ENCODE measurements at places on chromosomes 4 and X.

- no peak for DNase-seq
These were observed 19.4 kb downstream of the TET2 start for GRCh38 chr4:105166066-105166465.

DNA sequence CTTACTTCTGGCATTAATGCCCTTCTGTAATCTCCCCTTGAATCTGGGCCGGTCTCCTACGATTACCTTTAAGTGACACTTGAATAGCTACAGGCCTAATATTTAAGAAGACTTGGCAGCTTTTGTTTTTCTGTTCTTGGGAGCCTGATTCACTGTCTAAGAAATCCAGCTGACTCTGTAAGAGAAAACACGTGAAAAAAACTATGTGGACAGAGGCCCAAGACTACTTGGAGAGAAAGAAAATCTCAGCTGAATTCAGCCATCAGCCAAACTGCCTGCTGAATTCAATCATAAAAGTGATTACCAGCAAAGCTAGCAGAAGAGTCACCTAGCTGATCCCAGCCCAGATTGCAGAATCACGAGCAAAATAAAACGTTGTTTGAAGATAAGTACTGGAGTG lies 521.2 kb downstream of the MID1IP1 start:
- no peak for DNase-seq

DNA sequence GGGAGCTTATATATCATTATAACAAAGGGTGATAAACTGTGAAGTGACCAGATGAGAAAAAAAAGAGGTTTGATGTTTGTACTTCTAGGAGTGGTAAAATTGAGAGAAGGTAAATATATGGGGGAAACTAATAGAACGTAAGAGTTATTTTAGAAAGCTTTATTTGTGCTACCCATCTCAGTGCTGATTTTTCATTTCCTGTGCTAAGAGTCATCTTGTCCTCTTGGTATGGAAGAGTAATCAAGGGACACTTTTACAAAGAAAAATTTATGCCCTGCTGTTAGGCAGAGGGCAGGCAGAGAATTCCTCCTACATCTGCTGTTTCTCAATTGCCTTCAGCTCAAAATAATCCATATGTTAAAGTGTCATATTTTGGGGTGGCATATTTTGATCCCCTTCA lies 49.6 kb upstream of the BMP2K start:
- no peak for DNase-seq

- DNase-seq, result no peak
These were observed 997.4 kb upstream of the PRKX start for GRCh38 chrX:4710618-4711433.

DNA sequence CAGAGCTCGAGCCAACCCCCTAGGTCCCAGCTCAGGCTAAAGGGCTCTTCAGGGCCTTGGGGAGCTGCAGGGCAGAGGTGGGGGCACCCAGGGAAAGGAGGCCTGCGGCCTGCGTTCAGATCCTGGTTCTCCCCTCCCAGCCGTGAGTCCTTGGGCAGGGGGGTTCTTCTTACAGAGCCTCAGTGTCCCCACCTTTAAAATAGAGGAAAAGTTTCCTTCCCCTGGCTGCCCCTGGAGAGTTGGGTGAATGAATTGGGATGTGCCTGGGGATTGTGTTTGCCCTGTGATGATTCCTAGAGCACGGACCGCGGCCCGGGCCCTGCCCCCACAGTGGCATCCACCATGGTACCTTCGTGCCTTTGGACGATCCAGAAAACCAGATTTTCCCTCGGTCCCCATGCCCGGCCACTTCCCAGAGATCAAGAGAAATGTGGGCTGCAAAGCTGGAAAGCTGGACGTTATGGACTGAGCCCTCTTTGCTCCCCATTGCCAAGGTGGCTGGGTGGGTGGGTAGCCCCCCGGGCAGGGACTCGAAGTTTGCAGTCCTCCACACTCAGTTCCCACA lies 11.4 kb downstream of the HTRA3 start:
- DNase-seq, result no peak

DNA sequence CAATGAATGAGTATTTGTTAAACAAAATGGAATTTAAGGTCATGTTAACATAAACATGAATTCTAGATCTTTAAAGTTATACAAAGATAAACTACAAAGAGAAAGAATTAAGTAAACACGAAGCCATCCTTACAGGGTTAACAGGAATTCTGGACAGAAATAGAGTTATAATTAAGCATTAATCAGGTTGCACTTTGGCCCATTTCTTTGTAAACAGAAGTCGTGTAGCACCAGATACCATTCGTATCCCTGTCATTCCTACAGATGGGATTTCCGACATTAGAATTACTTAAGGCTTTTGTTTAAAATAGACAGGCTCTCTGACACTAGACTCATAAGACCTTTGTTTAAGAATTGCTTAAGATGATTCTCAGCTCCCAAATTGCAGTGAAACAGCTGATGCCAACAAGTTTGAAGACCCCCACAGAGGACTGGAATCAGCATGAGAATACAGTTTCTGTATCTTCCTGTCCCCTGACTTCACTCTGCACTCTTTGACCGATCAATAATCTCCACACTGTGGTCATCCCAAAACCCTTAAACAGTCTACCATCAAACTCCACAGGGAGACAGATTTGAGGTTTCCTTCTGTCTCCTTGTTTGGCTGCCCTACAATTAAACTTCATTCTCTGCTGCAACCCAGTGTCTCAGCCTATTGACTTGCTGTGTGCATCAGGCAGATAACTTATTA lies 22.3 kb upstream of the TMEM150C start:
- no peak for DNase-seq

DNA sequence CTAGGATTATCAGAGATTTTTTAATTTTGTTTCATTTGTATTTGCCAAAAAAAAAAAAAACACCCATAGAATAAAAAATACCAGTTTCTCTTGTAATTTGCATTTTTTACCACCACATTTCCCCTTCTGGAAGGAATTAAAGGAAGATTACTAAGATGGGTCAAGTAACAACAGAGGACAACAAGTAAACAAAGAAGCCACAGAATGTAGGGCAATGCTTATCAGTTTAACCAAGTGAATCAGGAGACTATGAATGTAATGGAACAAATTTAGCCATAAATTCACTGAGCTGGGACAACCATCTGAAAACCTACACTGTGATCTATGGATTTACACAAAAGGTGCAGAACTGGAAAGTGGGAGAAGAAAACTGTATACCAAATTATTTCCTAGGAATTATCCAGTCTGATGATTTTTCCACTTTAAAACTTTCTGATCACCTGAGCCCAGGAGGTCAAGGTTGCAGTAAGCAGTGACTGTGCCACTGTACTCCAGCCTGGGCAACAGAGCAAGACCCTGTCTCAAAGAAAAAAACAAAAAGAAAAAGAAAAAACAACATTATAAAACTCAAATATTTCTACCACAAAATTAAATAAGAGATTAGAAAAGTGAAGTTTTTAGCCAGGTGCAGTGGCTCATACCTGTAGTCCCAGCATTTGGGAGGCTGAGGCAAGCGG lies 32.4 kb downstream of the LRBA start:
- DNase-seq, result no peak

DNA sequence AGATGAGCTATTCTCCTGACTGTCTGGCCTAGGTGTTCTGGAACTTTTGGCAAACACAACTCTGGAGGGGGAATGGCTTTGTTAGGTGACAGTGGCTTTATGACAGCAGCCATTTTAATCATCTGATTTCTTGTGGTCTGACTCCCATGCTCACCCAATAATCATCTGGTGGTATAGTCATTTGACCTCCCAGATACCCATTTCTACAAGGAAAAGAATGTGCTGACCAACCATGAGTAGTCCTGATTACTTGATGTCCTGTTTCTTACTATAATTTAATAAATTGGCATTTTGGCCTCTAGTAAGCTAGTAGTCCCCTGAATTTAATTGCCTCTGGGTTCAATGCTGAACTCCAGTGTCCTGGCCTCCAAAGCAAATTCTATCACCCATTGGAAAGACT lies 109.9 kb upstream of the DUSP21 start:
- no peak for DNase-seq

DNA sequence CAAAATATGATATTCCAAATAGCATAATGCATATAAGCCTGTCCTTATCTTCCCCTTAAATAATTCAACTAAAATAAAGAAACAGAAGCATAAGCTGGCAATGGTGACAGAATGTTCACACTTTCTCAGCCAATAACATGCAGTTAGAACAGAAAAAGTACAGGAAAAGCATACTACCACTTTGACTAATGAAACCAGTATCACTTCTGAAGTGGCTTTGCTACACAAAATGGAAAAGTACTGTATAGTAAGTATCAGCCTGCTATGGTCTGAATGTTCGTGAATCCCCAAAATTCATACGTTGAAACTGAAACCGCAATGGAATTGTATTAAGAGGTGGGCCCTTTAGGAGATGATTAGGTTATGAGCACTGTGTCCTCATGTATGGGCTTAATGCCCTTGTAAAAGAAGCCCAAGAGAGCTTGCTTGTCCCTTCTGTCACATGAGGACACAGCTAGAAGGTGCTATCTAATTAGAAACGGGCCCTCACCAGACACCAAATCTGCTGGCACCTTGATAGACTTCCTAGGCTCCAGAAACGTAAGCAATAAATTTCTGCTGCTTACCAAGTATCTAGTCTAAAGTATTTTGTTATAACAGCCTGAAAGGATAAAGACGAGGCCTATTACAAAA lies 102.6 kb downstream of the PRDM5 start:
- no peak for DNase-seq

- DNase-seq, result no peak
These were observed 1.5 kb downstream of the AIMP1 start for GRCh38 chr4:106317815-106318214.

DNA sequence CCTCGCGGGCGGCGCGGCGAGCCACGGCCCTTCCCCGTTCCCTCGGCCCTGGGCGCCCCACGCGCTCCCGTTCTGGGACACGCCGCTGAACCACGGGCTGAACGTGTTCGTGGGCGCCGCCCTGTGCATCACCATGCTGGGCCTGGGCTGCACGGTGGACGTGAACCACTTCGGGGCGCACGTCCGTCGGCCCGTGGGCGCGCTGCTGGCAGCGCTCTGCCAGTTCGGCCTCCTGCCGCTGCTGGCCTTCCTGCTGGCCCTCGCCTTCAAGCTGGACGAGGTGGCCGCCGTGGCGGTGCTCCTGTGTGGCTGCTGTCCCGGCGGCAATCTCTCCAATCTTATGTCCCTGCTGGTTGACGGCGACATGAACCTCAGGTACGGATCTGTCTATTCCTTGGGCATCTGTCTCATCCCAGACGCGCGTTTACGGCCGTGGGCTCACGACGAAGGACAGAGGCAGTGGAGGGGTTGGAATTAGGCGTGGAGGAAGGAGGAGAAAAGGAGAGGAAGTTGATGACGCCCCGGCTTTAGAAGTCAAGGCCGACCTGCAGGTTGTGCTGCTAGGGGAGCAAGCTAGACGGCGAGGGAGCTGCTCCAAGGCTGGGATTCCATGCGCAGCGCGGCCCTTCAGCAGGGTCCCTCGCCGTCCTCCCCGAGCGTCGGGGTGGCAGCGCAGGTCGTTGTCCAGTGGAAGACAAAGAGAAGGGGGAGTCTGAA lies 792 bp downstream of the SLC10A4 start:
- DNase-seq, result no peak
